ENCODE measurements at places on chromosomes 7 and 10.

DNA sequence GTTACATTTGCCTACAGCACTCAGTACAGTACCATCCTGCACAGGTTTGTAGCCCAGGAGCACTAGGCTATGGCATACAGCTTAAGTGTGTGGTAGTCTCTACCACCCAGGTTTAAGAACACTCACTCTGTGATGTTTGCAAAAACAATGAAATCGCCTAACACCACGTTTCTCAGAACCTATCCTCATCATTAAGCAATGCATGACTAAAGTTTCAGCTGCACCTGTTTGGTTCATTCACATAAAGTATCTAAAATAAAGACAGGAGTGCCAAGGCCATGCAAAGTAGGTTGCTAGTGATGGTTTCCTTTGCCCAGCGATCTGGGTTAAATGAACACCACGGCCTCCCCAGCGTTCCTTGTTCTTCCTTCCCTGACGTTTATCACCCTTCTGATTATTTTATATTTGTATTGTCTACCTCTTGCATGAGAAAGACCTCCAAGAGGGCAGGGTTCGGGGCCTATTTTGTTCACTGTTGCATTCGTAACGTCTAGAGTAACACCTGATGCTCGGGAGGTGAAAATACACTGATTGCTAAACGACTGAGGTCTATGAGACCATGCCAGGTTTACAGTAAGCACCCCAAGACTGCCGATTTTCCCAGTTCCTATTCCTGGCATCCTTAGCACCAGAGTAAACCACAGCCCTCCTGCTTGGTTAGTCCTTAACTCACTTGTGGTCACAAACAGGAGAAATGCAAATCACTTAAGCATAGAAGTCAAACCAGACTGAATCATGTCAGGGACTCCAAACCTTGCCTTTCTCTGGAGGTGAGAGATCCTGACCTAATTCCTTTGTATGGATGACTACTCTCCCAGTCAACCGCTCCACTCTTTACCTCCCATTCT, 204.1 kb upstream of the NFE2L3 start:
- DNase-seq, result no peak

DNA sequence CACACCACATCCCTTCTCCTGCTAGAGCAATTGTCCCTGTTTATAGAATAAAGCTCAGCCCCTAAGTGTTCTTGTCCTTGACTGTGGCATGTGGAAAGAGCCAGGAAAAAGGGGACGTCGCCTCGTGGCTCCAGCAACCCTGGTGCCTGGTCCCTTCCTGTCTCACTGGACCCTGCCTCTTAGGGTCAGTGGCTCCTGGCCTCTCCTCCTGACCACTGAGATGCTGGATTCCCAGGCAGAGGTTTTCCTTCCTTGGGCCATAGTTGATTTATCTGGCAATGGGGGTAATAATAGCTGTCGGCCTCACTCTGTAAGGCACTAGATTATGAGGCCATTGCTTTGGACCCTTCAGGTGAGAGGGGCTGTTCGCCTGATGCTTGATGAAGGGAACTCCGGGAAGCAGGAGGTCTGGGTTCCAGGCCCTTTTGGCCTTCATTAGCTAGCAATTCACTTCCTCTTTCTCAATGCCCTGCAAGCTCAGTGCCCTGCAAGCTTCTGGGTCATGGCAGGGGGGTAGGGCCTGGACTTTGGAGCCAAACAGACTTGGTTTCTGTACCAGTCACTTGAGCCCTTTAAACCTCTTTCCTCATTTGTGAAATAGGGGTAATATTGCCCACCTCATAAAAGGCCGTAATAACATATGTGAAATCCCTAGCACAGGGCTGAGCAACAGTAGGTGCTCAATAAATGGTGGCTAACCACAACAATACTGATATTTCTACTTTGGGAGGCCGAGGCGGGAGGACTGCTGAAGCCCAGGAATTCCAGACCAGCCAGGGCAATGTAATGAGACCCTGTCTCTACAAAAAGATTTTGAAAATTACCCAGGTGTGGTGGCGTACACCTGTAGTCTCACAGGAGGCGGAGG, 1.1 kb downstream of the ASL start:
- no peak for DNase-seq

DNA sequence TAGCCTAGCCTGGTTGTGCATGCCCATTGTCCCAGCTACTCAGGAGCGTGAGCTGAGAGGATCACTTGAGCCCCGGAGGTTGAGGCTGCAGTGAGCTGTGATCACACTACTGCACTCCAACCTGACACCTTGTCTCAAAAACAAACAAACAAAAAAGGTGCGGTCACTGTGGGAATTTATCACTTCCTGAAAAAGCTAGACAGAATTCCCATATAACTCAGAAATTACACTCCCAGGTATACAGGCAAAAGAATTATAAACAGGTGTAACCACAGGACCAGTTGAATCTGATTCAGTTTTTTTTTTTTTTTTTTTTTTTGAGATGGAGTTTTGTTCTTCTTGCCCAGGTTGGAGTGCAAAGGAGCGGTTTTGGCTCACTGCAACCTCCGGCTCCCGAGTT, 3.2 kb upstream of the OGDH start:
- DNase-seq, result no peak

GRCh38 chr10:123144697-123145541, 3.0 kb upstream of the HMX2 start:
- DNase-seq, result no peak

- DNase-seq, result no peak
These were observed 4.7 kb upstream of the NRF1 start for GRCh38 chr7:129606803-129607202.

DNA sequence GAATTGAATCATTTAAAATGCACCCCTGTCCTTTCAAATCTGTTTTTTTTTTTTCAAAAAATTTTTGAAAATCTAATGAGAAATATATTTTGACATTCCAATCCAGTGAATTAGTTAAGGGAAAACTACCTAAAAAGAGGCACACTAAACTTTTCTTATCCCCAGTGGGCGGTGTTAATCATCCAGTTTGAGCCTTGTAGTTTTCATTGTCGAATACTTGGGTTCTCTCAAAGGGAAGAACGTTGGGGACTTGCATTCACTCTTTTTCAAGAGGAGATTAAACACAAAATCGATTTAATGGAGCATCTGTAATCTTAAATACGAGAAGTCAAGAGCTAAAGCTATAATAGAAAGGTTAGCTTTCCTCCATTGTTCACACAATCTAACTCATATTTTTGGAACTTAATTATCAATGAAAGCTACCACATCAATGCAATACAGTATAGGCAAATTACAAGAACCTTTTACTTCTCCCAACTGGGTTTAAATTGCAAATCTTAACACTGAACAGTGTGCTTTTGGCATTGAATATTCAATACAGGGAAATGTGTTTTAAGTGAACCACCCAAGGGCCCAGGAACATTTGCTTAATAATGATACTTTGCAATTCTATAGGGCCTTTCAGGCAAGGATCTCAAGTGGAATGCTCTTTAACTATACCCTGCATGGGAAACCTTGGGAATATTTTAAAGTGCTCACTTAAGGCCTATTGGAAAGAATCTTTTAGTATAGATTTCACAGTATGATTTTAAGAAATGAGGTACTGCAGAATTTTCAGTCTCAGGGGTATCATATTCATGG, 13.1 kb upstream of the SP8 start:
- no peak for DNase-seq

DNA sequence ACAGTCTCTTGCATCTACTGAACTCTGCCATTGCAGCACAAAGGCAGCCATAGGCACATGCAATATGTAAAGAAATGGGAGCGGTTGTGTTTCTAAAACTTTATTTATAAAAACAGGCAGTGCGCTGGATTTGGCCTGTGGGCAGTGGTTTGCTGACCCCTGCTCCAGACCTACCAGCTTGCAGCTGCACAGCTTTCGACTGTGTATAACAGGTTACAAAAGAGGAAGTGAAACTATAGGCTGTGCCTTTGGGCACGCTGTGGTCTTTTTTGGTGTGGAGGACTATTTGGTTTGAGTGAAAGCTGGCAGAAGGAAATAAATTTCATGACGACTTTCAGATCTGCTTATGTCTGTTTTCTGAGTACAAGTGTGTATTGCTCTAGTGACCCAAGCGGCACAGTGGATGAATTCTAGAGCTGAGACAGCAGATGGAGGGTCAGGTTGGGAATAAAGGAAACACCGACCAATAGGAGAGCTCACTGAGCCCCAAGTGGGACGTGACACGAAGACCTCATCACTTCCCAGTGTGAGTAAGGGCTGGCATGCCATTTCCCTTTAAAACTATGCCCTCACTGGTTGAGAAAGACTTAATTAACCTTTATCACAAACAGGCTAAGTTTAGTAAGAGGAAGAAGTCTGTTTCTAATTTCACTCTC, 152.7 kb downstream of the ANK3 start:
- peak; percentile 63 for DNase-seq

GRCh38 chr7:40721342-40721949, 586.6 kb downstream of the SUGCT start:
- DNase-seq, result peak; percentile 78

GRCh38 chr7:116433246-116433645, 66.3 kb upstream of the CAV2 start:
- DNase-seq, result peak; percentile 70

DNA sequence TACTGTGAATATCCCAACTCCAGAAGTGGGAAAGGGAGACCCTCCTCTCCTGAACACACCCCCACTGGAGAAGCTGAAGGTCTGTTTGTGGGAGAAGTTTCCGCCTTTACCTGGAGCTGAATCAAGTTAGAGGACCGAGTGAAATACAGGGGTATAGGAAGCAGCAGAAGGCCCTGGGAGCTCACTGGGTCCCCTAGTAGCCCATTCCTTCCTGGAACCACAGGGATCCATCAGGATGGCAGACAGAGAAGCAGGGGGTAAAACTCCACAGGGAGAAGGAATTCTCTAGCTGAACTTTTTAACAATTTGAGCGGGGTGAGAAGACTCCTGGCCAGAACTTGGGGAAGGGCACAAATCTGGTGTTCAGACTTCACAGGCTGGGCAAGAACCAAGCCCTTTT, 275.8 kb downstream of the GRID1 start:
- no peak for DNase-seq

- DNase-seq, result no peak
These were observed 194.3 kb upstream of the IGFBP3 start for GRCh38 chr7:46115410-46115809.

DNA sequence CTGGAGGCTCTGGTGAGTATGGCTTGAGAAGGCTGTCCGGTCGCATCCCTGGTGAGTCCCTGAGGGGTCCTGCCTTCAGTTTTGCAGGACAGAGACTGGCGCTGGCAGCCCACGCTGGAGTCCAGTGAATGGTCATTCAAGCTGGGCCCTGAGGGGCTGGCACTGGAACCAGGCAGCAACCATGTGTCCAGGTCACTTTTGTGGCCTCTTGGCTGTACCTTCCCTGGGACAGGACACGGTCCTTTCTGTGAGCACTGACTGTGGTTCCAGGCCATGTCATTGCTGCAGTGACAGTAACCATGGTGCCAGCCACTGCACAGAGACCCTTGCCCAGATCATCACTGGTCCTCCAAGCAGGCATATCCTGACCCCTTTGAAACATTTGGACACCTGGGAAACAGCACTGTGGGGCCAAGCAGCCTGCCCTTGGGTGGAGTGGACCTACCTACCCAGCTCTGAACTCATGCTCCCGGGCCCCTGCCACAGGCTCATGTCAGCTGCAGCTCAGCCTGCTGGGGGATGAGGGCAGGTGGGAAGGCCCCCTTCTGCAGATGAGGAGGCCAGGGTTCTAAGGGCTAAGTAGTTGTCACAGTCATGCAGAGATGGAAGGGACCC, 72.1 kb downstream of the ADCY1 start:
- DNase-seq, result no peak

DNA sequence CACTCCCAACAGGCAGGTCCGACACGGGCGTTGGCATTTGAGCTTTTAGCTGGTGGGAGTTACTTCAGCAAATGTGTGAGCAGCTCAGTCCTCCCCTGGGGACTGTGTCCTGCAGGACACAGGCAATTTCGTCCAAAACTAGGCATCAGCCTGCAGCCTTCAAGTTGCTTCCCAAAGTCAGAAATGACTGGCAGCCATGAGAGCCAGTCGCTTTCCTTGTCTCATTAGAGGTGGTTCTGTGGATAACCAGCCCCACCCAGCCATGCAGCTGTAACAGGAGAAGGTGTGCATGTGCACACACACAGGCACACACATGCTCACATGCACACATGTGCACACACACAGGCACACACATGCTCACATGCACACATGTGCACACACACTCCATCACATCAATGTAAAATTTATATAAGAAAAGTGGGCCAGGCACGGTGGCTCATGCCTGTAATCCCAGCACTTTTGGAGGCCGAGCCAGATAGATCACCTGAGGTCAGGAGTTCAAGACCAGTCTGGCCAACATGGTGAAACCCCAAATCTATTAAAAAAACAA, 138.8 kb upstream of the TCERG1L start:
- no peak for DNase-seq

DNA sequence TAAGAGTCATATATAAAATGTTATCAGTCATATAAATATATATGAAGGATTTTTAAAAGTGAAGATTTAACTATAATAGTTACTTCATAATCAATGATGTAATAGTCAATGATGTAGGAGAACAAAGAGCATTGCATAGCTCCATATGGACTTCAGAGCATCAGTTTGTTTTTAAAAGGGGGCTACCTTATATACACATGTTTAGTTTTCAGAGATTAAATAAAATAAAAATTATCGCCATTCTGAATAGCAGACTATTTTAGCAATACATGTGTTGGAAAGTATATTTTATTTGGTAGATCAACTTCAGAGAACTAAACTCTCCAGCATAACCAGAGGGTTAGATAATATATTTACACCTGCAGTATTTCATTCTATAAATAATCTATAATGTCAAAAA, 29.1 kb upstream of the EPC1 start:
- DNase-seq, result no peak

DNA sequence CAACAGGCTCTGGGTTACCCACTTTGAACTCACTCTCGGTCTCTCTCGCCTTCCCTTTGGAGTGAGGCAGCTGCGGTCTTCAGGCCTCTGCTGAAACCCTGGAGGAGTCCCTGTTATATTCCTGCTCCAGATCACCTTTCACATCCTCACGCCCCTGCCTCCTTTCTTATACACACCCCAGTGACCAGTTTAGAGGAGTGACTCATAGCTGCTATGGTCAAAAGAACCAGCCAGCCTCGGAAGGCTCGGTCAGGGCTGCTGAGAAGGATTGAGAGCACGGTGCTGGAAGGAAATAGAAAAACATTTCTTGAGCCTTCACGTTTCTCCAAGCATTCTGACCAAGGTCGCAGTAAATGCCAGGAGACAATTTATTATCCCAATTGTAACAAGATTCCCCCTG, 28.3 kb upstream of the SVOPL start:
- DNase-seq, result no peak

GRCh38 chr10:53909791-53910190, 891.2 kb downstream of the PCDH15 start:
- DNase-seq, result no peak

Measured in fibroblast of skin of scalp (primary cell).